Stimulated activated CD4-positive, alpha-beta T cell treated with anti-CD3 and anti-CD28 coated beads, Interleukin-15, amount 100 ng/mL, for 1 hour (primary cell): ENCODE measurements at places on chromosomes 2 and 18.

DNA sequence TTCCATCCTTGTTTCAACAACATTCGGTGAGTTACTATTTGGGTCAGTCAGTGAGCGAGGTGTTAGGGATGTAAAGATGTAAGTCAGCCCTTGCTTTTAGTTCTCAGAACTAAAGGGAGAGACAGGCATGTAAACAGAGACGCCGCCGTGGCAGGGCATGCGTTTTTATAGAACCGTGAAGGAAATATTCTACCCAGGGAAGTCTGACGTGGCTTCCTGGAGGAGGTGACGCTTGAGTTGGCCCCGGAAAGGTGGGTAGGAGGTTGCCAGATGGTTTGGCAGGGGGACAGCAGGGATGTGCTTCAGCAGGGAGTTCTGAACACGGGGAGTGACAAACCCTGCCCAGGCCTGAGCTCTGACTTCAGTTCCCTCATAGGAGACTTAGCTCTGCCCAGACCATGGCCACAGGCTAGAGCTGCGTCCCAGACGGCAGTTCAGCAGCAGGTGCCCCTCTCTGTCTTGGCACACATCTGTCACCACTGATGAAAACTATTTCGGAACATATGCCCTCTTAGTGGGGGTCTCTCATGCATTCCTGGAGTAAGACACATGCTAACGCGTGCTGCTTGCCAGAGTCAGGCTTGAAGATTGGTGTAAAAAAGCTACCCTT lies 23.4 kb upstream of the RPL31 start:
- DNase-seq = no peak

DNA sequence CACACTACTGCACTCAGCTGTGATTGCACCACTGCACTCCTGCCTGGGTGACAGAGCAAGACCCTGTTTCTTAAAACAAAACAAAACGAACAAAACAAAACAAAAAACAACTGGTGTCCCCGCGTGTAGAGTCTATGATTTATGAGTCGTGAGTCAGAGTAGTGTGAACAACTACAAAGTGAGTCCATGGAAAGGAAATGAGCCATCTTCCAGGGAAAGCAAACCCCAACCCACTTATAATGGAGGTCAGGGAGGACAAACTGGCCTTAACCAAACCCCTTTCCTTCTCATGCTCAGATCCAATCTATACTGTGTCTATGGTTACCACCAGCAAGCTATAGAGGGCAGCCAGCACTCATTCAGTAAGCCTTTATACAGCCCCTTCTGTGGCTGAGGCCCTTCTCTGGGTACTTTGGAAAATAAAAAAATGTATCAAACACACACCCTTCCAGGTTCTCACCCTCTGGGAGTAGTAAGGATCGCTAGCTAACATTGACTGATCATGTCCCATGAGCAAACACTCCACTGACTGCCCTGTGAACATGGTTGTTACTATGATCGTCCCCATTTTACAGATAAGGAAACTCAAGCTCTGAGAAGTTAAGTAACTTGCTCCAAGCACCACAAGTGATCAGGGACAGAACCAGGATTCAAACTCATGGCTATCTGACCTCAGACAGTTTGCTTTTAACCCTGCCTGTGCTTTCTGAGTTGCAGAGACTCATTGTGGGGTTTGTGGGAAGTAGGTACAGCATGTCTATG lies 24.7 kb upstream of the COLEC12 start:
- DNase-seq = no peak

DNA sequence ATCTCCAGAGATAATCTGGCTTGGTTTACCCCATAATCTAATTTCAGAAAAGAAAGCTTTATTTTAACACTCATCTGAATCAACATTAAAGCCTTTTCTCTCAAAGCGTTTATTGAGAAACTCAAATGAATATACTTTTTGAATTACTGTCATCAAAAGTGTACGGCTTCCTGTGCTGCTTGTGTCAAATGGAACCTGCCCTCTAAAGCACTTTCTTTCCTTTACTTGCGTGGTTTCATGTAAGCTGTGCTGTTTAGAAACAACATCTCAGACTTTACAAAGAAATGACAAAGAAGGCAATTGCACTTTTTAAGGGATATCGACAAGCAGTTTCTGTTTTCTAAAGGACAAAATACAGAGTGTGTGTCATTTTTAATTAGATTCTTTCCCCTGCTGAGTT lies 35.1 kb downstream of the CYBRD1 start:
- DNase-seq = no peak

- peak; percentile 24 for DNase-seq
Observed at GRCh38 chr2:200862532-200863000, 1.9 kb downstream of the CLK1 start.

DNA sequence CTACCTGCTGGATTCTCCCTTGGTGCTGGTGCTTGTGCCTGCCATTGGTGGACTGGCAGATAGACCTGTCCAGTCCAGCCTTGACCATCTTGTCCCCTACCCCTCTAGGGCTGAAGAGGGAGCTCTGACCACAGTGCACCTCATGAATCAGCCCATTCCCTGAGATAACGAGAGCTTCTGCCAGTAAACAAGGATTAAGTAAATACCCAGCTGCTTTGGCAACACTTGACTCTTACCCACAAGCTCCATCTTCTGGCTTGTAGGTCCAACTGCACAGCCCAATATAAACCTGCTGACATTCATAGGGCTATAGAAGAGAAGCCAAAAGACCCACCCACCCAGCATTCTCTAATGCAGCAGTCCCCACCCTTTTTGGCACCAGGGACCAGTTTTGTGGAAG lies 186.4 kb downstream of the PIK3C3 start:
- no peak for DNase-seq

DNA sequence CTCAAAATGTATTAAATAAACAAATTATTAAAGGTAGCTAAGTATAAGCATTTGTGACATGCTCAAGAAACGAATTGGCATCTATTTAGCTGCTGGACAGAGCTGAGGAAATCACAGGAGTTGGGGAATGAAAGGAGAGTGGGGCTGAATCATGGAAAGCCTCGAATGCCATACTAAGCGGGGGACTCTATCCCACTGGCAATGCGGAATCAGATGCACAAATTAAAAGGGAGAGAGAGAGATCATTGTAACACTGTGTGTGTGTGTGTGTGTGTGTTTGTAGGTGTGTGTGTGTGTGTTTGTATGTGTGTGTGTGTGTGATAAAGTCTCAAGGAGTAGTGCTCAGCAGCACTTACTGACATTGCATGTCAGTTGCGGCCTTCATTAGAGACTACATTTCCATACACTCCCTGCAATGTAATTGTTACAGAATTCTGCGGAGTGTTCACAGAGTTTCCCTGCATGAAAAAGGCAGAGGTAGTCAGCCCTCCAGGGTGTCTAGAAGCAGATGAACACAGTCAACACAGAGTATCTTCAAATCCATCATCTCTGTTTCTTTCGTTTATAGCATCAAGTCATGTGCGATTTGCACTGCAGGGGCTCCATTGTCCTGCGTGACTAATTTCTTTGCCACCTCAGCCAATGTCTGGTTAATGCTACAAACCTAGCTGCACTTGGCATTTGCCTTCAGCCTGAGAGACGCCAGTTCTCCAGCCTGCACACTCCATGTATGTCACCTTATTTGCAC lies 111.7 kb upstream of the CYRIA start:
- no peak for DNase-seq

DNA sequence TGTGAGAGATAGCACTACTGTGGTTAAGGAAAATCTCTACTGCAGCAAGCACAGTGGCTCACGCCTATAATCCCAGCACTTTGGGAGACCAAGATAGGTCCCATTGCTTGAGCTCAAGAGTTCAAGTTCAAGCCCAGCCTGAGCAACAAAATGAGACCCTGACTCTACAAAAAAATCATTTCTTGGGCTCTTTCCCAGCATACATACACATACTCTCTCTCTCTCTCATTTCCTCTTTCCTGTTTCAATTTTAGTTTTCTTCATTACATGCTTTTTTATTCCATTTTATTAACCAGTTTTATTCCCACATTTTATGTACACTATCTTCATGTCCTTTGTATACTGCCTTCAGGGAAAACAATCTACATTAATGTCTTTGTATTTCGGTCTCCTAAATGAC lies 14.6 kb downstream of the WDR33 start:
- no peak for DNase-seq

GRCh38 chr18:45026162-45026561 lies 345.5 kb downstream of the SETBP1 start:
- DNase-seq = no peak

DNA sequence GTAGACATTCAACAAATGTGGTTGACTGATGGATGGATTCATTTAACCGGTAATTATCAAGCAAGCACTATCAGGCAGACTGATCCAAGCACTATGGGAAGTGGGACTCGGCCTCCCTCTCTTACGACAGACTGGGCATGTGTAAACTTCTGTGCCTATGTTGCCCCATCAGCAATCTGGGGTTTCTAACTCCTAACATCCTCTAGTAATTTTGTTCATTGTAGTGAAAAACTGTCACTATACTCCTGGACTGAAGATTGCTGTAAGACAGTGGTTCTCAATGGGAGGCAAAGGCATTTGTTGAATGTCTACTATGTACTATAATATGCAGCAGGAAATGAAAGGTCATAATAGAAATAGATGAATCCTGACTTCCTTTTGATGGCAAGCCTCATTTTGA lies 51.2 kb upstream of the CREB1 start:
- no peak for DNase-seq

GRCh38 chr2:7264791-7265190 lies 347.6 kb downstream of the RNF144A start:
- DNase-seq = no peak

- DNase-seq = no peak
Observed at GRCh38 chr18:9150121-9150520, 13.5 kb downstream of the ANKRD12 start.

- no peak for DNase-seq
Observed at GRCh38 chr2:71526975-71527374, 73.6 kb downstream of the DYSF start.

DNA sequence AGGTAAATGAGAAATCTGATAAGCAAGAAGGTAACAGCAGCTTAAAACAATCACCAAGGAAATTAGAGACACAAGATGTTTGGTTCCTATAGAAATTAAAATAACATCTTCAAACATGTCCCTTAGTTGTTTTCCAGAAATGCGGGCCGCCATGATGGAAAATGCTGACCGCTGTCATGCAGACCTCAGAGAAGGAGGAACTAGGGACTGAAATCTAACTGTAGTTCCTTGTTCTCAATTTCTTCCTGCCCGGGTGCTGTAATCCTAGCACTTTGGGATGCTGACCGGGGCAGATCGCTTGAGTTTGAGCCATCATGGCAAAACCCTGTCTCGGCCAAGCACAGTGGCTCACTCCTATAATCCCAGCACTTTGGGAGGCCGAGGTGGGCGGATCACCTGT lies 51.1 kb downstream of the TEX51 start:
- DNase-seq = no peak

- DNase-seq = no peak
Observed at GRCh38 chr2:60333264-60333663, 220.2 kb downstream of the BCL11A start.

GRCh38 chr18:76463358-76463757 lies 31.7 kb downstream of the ZNF516 start:
- no peak for DNase-seq

DNA sequence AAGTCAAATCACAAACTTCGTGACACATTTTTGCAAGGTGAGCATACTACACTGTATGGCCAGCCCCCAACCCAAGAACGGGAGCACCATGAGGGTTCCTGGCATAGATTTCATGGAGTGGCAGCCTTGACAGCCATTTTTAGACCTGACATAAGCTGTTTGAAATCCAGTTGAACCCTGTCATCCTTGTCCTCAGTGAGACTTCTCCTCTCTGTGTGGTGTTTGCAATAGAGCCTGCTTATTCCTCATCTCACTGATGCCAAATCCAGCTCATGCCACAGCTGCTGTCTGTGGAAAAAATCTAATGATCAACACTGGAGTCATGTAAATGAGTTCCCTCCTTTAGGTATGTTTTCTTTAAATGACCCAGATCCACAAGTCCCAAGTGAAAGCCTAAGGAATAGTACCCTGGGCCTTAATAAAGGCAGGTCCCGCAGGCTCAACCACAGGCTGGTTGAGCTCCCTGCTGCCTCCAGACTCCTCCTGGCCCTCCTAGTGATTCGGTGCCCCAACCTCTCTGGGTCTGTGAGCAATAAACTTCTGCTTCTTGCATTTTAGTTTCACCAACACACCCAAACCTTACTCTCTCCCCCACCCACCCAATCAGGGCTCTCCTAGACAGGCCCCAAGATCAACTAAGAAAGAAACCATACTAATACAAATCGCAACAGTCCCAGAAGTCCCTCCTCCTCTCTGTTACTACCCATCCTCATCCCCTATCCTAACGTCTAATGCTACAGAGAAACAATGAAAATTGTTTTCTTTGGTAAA lies 8.4 kb upstream of the CREG2 start:
- DNase-seq = no peak

DNA sequence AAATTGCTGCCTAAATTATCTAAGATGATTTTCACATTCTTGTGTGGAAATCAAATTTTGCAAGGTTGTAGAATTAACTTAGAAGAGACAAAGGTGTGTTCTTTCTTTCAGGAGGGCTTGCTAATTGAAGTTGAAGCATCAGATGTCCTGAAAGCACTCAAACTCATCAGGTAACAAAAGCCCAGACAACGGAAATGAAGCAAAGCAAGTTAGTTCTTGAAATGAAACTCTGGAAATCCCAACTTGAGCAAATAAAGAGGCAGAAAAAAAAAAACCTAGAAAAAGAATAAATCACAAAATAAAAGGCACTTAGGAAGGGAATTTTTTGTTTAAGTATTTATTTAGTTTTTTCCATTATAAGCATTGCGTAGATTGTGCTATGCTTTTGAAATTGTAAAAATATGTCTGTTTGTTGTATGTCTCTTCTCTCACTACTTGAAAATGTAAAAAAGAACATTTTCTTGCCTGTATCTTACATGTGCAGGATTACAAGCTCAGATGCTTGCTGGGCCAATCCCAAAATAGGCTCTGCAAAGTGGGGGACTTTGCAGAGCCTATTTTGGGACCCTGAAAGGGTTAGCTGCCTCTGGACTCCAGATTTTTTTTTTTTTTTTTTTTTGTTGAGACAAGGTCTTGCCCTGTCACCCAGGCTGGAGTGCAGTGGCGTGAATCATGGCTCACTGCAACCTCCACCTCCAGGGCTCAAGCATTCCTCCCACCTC lies 46.7 kb downstream of the FAM161A start:
- DNase-seq = no peak

DNA sequence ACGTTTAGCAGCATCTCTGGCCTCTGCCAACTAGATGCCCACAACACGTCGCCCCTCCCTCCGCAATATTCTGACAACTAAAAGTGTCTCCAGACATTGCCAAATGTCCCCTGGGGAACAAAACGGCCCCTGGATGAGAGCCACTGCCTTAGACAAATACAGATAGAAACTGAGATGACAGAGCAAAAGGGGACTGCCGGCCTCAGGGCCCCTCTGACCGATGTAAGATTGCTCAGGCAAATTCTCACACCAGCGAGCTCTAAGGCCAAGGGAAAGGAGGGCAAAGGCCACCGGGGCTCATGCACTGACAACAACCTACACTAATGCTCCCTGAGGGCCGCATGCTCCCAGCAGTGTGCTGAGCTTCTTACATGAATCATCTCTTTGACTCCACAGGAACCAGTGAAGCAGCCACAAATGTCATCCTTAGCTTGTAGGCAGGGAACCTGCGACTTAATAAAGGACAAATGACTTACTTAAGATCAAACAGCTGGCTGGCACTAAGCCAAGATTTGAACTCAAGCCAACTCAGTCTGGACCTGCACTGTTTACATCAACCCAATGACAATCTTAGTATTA lies 228.5 kb downstream of the TTC32 start:
- DNase-seq = no peak
